Suprapubic skin (tissue), 4 donors: ENCODE measurements at places on chromosomes 16 and 17. TPM values are rescaled to one million over a fixed set of nuclear protein-coding genes. Genes with fewer than 3 reads are reported as not detected.

DNA sequence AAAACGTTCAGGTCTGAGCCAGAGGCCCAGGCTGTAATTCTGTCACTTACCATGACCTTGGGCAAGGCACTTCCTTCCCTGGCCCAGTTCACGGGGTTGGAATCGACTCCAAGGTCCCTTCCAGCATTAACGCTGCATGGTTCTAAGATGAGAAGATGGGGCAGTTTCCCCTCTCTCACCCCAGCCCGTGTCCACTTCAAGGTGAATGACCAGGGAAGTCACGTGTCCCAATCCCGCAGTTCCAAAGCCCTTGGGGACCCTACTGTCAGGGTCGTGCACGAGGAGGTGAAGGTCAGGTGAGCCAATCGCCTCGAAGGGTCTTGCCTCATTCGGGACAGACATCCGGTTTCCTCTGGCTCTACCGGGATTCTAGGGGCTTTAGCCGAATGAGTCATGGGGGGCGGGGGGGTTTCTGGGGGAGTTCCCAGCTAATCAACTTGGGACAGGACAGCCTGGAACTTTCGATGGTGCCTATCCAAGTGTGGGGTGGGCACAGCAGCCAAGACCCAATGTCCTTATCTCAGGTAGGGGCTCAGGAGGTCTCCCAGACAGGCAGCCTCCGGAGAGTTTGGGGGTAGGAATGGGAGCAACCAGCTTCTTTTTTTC, 762 bp upstream of the CSF3 start:
- no peak for DNase-seq

GRCh38 chr17:17551361-17551760, 40.1 kb downstream of the PEMT start:
- DNase-seq, result no peak

DNA sequence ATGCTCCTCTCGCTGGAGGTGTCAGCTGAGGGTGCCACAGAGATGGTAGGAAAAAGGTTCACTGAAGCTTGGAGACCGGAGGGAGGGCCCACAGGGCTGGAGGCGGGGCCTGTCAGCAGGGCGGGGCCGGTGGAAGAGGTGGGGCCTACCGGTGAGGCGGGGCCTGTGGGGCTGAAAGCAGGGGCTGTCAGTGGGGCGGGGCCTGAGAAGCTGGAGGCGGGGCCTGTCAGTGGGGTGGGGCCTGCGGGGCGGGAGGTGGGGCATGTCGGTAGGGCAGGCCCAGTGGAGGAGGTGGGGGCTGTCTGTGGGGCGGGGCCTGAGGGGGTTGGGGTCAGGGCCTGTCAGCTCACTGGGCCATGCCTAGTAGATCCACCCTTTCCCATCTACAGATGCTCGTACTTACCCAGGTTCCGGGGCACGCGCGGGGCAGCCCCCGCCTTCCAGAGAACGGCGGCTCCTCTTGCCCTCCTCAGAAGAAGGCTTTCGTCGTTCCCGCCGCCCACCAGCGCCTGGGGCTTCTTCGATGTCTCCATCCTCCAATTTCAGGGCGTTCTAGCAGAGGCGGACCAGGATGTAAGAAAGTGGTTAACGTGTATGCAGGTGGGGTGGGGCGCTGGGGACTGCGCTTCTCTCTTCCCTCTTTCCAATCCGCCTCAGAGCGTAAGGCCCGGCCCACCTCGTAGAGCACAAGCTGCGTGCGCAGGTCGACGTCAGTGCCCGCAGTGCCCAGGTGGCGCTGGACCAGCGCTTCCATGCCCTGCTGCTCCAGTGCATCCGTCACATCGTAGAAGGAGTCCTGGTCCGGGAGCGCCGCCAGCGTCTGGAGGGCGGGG, 9.8 kb downstream of the TMEM208 start:
- no peak for DNase-seq

DNA sequence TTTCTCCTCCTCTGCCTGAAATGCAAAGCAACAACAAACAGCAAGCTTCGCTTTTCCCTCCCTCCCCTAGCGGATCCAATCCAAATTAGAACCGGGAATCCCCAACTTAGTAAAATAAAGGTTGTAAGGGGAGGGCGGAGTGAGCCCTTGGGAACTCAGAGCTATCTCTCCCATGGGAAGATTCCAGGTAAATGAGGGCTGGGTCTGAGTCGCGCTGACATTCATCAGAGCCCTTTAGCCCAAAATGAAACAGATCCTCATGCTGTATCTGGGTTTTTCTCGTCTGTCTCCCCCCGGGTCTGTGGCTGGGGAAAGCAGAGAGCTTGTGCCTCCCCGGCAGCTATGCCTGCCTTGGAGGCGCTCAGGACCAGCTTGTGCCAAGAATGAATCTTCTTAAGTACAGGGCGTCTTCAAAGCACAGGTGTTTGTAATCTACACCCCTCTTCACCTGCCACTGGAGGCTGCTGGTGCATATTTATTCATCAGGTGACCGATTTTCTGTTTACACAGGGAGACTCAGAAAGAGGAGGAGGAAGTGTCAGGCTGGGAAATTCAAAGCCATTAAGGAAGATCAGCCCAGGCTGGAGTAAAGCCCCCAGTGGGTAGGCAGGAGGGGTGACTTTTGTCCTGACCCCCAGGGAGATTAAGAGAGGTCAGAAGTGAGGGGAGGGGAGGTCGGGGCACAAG, 55.0 kb upstream of the GSE1 start:
- no peak for DNase-seq

Gene OR3A3
- total RNA-seq, result not detected

Gene DRC3
- total RNA-seq, result 10.6 TPM

Gene TMEM92
- total RNA-seq, result not detected
